ENCODE measurements at places on chromosomes 5 and 9.

- H3K4me3 ChIP-seq = no peak overlapping the region
- no peak for DNase-seq
- peaks cover 13% of the 10 kb centered on the region for H3K27me3 ChIP-seq
- no peak overlapping the region for H3K27ac ChIP-seq
- H3K36me3 ChIP-seq = no peaks in the 10 kb centered on the region
Observed at GRCh38 chr9:132141948-132142594, 19.8 kb upstream of the NTNG2 start.

- no peak for DNase-seq
- peaks cover 9% of the 10 kb centered on the region for H3K4me1 ChIP-seq
- no peaks in the 10 kb centered on the region for H3K36me3 ChIP-seq
- H3K4me3 ChIP-seq = no peak overlapping the region
- no peaks in the 10 kb centered on the region for H3K27me3 ChIP-seq
- no peak overlapping the region for H3K27ac ChIP-seq
Observed at GRCh38 chr5:127696683-127697082, 6.5 kb upstream of the CCDC192 start.

DNA sequence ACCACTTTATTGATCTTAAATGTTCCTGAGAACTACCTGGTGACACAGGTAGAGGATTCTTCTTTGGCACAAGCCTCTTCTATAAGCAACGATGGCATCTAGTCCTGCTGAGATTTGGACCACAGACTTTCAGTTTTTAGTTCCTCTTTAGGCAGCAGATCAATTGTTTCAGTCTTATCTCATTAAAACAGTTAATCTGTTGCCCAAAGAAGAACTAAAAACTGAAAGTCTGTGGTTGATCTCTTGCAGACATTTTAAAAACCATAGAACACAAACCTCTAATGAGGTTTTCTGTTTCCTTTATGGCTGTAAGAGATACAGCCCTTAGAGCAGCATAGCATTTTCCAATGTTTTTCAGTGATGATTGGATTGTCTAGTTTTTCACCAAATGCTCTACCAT is 480.9 kb downstream of the MTRR start:
- H3K27ac ChIP-seq = no peak overlapping the region
- no peak overlapping the region for H3K4me3 ChIP-seq
- no peaks in the 10 kb centered on the region for H3K4me1 ChIP-seq
- H3K27me3 ChIP-seq = no peaks in the 10 kb centered on the region

DNA sequence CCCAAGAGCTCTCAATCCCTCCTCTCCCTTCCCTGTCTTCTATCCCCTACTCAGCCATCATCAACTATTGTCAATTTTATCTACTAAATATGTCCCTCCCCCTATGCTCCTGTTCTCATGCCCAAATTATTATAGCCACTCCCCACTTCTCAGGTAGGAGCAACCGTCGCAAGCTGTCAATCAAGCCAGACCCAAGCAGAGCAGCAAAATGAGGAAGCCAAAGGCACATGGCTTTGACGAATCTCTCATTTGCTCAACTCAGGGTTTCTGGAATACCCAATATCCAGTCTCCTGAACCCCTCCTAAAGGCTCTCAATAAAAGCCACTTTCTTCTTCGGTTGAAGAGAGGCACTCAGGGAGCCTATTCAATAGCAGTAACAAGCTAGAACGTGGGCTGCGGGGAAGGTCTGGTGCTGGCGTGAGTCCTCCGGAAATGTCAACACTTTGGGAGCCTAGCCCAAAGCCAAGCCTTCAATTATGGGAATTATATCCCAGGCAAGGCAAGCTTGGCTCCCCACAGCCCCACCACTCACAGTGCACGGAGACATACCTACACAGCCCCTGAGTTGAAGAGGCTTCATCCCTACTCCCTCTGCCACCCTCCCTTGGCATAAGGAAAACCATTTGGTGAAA is 47.7 kb downstream of the SIL1 start:
- DNase-seq = no peak
- no peak overlapping the region for H3K27ac ChIP-seq
- H3K27me3 ChIP-seq = no peaks in the 10 kb centered on the region

- no peaks in the 10 kb centered on the region for H3K27me3 ChIP-seq
- H3K36me3 ChIP-seq = no peaks in the 10 kb centered on the region
- DNase-seq = no peak
- no peaks in the 10 kb centered on the region for H3K4me1 ChIP-seq
- no peak overlapping the region for H3K27ac ChIP-seq
- H3K4me3 ChIP-seq = no peak overlapping the region
Observed at GRCh38 chr5:156019571-156020180, 307.3 kb upstream of the SGCD start.

GRCh38 chr9:129703667-129704355 is 38.4 kb downstream of the PRRX2 start:
- no peak overlapping the region for H3K4me3 ChIP-seq
- no peaks in the 10 kb centered on the region for H3K27me3 ChIP-seq
- no peak overlapping the region for H3K27ac ChIP-seq
- H3K36me3 ChIP-seq = no peaks in the 10 kb centered on the region
- H3K4me1 ChIP-seq = no peaks in the 10 kb centered on the region

DNA sequence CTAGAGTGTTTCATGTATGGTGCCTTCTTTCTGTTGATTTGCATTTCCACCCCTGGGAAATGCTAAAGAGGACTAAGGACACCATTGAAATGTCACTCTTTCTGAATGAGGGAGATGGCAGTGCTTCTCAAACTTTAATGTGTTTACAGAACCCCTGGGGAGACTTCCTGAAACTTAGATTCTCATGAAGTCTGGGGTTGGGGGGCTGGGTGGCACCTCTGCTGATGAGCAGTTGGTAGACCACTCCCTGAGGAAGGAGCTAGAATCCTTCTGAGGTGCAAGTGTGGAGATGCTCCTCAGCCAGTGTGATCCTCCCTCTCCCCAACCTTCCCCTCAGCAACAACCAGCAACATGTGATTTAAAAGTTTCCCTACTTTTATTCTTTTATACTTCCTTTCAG is 546.8 kb downstream of the LRRC70 start:
- no peak overlapping the region for H3K27ac ChIP-seq
- DNase-seq = no peak
- no peak overlapping the region for H3K4me3 ChIP-seq
- H3K27me3 ChIP-seq = no peaks in the 10 kb centered on the region
- H3K4me1 ChIP-seq = no peaks in the 10 kb centered on the region
